Stimulated activated CD4-positive, alpha-beta T cell treated with anti-CD3 and anti-CD28 coated beads, Interleukin-1b, Interleukin-23, amount 100 ng/mL, for 1 hour (primary cell): ENCODE measurements at places on chromosomes 3 and 15.

DNA sequence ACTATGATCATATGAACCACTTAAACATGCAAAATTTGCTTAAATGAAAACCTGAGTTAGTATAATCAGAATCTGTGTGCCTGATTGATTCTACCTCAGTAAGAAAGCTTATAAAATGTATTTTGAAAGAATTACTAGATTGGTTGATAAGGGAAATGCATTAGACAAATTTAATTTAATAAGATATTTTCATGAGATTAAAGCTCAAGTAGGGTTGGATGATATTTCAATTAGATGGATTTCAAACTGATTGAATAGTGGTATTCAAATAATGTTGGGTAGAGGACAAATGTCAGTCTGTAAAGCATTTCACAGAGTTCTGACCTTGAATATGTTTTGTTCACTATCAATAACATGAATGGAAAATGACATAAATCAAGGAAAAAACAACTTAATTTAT is 780.4 kb upstream of the ALCAM start:
- DNase-seq, result no peak

- no peak for DNase-seq
These were observed 9.0 kb downstream of the AQP9 start for GRCh38 chr15:58147171-58147611.

DNA sequence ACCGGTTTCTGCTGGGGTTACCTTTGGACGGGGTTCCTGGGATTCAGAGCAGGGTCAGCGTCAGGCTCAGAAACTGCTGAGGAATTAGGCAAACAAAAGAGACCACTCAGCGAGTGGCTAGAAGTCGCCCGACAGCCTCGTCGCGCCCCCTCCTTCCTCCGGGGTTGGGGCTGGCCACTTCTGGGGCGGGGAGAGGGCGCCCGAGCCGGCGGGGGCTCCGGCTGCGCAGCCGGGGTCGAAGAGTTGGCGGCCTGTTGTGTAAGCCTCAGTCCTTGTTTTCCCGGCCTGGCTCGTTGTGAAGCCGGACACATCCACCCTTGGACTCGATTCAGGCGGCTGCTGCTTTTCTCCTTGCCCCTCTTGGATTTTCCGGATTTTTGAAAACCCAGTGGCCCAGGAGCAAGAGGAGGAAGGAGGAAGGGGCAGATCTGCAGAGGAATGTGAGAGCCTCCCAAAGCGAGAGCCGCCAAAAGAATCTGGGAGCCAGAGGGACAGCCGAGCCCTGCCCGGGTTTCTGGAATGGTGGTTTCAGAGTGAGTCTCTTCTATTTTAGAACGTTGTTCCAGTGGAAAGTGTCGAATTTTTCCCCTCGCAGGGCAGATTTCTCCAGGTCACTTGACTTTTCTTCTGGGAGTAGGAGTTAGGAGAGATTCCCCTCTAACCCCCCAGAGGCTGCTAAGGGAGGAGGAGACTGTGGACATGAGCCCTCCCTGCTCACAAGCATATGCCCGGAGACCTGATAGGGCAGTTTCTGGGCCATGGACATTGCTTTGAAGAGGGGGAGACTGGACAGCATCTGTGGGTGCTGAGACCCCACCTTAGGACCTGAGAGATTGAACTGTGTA is 666 bp downstream of the SNX33 start:
- no peak for DNase-seq

DNA sequence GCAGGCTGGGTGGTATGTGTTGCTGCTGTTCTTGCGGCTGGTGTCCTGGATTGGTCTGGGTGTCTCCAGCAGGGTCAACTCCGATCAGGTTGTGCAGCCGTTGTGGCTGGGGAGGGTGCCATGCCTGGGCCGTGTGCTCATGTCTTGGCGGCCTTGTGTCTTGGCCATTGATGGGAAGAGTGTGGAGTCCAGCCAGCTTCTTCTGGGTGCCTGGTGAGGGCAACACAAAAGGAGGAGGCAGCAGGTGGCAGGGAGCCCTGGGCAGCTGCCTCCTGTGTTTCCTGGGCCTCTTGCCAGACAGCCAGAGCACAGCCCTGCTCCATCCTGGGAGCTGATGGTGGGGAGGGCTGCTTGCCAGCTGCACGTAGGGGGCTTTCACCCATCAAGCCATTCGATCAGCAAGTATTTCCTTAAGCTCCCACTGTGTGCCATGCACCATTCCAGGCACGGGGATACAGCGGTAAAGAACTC is 4.3 kb downstream of the CHAC1 start:
- DNase-seq, result no peak

DNA sequence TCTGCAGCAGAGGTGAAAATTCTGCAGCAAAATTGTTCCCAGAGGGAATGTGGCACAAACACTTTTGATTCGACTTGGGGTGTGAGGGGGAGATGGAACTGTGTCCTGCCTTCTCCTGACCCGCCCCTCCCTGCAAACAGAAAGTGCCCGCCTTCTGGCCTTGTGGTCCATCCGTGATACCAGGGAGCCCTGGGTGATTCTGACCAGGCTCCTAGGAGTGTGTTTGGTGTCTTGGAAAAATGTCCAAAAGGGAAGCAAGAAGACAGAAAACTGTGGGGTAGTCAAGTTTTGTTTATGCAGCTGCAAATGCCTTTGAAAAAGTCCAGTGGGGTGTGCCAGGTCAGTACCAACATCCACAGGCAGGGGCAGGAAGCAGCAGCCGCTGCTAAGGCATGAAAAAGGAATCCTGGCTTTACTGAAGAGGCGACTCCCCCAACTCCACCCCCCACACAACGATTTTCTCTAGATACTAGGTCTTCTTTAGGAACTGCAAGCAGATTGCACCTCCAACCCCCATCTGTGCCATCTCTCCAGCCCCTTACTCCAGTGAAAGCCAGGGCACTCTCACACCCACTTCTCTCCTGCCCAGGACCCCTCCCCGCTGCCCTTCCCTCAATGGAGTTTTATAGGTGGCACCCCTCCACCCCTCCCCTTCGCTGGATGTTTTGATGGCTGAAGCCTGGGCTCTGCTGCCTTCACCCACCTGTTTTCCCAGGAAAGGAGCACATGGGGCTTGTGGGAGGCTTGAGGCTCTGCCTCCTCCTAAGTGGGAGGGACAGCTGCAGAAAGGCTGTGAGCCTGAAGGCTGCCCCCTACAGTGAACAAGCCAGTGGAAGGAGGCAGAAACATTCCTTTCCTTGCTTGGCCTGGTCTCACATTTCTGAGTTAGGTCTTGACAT is 82.4 kb upstream of the HERC1 start:
- no peak for DNase-seq

- DNase-seq, result no peak
These were observed 39.0 kb downstream of the RASA2 start for GRCh38 chr3:141525814-141526213.

DNA sequence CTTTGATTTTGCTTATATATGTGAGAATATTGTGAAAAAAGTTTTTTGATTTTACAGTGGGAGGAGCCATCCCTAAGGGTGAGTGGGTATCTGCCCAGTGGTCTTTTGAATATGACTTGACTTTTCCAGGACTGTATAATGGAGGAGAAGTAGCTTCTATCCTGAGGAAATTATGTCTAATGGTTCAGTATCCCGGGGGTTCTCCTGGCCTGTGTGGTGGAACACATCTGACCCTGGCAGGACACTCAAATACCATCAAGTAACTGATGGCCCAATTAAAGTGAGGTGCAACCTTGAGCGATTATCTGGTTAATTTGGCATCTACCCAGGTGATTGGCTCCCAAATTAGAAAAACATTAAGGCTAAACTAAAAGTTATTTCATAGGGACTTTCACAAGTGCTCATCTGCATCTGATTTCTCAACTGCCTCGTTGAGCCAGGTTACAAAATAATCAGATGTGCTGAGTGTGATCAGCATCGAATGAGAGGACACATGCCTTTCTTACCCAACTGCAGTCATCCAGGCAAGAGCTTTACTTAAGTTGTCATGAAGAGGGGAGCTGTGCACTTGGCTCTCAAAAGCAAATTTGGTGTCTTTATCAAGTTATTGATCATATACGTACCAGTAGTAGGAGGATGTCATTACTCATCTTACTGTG is 201.4 kb downstream of the IL5RA start:
- no peak for DNase-seq

GRCh38 chr15:55279746-55280351 is 9.8 kb downstream of the RAB27A start:
- no peak for DNase-seq

GRCh38 chr15:87045746-87046145 is 966.1 kb downstream of the AGBL1 start:
- no peak for DNase-seq

GRCh38 chr3:190059242-190059590 is 61.5 kb downstream of the P3H2 start:
- no peak for DNase-seq
